DMS79 treated with DMSO at 0.1 percent for 48 hours (cell line): ENCODE measurements at places on chromosomes 13 and 19.
A peak's percentile ranks its signal among the peaks of the same experiment; 100 is the strongest.

DNA sequence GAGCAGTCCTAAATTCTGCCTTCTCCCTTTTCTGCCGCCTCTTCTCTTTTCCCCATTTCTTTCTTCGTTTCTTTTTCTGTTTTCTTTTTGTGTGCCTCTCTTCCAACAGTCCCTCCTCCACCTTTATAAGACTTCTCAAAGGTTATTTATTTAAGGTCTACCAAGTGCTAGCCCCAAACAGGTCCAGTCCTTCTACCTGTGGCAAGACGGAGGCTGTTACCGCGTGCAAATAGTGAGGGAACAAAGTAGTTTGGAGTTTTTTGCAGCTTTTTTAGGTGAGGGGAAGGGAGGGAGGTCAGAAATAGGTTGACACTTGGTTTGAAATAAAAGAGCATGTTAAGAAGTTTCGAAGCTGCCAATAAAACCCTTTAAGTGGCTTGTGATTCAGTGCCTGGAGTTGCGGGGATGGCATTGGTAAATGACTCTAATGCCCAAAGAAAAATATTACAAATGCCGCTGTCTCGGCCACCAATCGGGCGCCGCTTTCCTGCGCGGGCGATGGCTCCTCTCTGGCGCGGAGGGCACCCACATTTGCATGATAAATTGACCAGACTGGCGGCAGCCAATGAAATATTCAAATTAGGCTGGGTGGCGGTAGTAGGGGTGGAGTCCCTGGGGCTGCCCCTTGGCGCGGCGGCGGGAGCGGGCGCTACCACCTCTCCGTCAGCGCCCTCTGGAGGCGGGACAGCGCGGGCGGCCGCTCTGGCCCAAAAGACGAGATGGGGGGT lies 7.5 kb upstream of the TSHZ3 start:
- DNase-seq, result no peak

DNA sequence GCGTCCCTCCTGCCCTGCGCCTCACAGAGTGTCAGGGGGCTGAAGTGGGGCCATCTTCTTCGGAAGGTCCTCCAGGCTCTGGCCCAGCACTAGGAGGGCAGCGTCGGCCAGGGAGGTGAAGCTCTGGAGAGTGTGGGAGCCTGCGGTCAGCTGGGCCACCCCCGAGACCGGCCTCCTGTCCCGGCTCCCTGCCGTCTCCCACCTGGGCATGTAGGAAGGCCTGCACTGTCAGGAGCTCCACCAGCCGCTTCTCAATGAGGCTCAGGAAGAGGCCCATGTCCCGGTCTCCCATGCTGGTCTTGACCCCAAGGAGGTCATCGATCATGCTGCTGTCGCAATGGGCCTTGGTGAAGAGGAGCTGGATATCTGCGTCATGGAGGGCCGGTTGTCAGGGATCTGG lies 27.4 kb upstream of the EMP3 start:
- DNase-seq, result no peak

GRCh38 chr13:109913186-109913585 lies 126.8 kb upstream of the IRS2 start:
- no peak for DNase-seq

GRCh38 chr19:49573009-49573408 lies 7.3 kb downstream of the NOSIP start:
- DNase-seq, result no peak

- no peak for DNase-seq
Observed at GRCh38 chr19:1008268-1009040, 8.2 kb downstream of the GRIN3B start.

DNA sequence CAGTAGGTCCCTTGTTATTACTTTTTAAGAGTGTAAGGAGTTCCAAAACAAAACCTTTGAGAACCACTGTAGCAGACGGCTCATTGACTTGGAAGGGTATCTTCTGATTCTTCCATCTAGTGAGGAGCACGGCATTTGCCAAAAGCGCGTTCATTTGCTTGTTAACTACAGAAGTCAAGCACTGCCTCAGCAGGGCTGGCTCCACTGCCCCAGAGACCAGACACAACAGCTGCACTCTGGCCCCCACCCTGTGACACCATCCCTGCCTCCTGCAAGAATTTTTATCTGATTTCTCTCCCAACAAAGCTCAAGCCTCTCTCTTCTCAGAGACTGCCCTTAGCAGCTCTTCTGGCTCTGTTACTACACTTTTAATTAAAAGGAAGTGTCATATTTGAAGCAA lies 20.7 kb upstream of the XPO4 start:
- DNase-seq, result no peak

DNA sequence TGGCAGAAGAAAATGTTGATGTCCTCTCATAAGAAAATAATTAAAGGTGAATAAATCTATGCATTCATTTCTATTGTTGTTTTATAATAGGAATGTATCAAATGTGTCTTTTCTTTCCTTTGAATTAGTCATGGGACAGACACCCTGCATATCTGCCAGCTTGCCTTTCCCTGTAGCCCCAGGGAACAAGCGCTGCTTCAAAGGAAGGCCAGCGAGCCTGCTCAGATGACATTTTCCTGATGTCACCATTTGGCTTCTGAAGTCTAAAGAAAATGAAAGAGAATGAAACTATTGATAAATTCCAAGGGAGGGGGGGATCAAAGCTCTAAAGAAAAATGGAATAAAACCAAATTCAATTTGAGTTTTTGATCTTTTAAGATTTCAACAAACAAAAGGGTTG lies 574.8 kb downstream of the IRS2 start:
- no peak for DNase-seq

GRCh38 chr19:41031916-41032315 lies 40.8 kb downstream of the CYP2B6 start:
- DNase-seq, result no peak

GRCh38 chr19:57406516-57407123 lies 4.3 kb upstream of the ZNF17 start:
- DNase-seq, result peak; percentile 49

DNA sequence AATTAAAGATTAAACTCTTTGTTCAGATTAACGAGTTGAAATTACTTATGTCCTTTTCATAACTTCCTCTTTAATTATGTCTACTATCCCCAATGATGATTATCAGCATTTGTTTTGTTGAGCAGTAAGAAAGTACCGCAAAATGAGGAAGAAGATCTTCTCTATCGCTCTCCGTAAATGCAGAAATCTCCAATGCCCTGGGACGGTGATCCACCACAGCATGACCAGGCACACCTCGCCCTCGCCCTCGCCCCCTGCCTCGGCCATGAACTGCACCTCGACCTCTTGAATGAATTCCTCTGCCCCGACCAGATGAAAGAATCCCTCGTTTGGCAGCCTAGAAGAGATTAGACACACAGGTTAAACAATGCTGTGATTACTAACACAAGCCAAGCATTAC lies 69.1 kb downstream of the RBM26 start:
- DNase-seq, result no peak

DNA sequence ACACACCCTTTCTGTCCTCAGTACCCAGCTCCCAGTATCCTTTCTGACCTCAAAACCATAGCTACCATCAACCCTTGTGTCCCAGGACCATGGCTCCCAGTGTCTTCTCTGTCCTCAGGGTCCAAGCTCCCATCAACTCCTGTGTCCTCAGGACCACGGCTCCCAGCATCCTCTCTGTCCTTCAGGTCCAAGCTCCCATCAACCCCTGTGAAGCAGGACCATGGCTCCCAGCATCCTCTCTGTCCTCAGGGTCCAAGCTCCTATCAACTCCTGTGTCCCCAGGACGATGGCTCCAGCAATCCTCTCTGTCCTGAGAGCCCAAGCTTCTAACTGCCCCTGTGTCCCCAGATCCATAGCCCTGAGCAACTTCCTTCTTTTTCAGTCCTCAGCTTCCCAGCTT lies 1.7 kb upstream of the CADM4 start:
- DNase-seq, result no peak

- DNase-seq, result peak; percentile 99
Observed at GRCh38 chr13:111853721-111854120, 213.2 kb upstream of the SOX1 start.

GRCh38 chr13:46778095-46778494 lies 18.9 kb downstream of the ESD start:
- DNase-seq, result no peak

- no peak for DNase-seq
Observed at GRCh38 chr13:22229916-22230315, 559.0 kb downstream of the FGF9 start.

- no peak for DNase-seq
Observed at GRCh38 chr19:28257396-28257795, 955.6 kb downstream of the UQCRFS1 start.

DNA sequence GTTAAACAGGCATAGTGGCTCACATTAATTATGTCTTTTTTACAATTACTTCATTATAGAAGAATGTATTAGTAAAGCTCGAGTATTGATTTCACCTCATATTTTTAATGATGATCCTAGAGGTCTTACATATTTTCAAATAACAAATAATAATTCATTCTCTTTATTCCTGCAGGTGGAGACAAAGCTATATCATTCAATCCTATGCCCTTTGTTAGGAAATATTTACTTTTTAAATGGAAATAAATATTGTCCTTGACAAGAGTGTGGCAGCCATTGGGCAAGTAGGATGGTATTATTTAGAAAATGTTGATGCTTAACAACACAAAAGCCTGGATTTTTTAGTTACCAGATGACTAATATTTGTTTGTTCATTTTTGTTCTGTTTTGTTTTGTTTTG lies 127.6 kb downstream of the COG6 start:
- peak; percentile 9 for DNase-seq

- no peak for DNase-seq
Observed at GRCh38 chr19:3683405-3684053, 16.7 kb downstream of the PIP5K1C start.

DNA sequence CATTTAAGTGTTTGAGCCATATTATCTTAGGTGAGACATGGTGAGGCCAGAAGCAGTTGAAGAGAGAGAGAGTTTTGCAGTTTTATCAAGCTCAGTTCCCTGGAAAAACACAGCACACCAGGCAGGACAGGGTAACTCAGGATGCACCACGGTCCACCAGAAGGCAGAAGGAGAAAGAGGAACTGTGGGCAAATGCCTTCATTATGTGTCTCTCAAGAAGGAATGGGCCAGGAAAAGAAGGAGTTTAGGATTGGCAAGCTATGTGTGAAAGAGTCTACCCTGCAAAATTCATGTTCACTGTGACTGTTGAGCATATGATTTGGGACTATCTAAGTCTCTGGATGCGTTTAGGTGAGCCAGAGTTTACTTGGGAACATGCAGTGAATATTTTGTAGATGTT lies 934.5 kb upstream of the MIR17HG start:
- no peak for DNase-seq

DNA sequence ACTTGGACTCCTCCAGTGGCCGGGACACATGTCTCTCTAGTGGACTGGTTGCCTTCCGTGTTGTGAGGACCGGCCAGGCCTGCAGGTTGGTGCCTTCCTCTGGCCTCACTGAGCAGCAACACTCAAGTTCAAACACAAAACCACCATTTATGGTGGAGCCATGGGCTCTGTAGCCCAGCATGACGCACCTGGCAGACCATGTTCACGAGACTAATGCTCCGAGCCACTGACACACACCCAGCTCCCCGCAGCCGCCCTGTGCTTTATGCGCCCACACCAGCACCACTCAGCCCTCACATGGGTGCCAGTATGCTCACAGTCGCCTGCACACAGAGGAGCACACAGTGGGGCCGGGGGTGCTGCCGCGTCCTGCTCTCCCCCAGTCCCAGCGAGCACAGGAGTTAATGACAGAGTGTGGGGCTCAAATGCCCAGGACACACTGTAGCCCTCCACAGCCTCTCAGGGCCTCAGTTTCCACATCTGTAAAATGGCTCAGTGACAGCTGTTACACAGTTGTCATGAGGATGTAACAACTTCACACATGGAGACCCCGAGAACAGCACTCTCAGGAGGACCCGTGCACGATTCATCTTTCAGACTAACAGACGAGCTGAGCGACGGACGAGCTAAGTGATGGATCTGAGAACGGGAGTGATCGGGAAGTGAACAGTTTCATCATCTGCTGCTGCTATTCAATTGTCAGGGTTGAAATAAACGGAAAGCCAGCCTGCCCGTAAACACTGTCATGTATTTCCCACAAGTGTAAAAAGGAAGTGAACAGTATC lies 7.8 kb downstream of the GAS6 start:
- no peak for DNase-seq

- no peak for DNase-seq
Observed at GRCh38 chr13:51902776-51903175, 41.0 kb downstream of the CCDC70 start.

DNA sequence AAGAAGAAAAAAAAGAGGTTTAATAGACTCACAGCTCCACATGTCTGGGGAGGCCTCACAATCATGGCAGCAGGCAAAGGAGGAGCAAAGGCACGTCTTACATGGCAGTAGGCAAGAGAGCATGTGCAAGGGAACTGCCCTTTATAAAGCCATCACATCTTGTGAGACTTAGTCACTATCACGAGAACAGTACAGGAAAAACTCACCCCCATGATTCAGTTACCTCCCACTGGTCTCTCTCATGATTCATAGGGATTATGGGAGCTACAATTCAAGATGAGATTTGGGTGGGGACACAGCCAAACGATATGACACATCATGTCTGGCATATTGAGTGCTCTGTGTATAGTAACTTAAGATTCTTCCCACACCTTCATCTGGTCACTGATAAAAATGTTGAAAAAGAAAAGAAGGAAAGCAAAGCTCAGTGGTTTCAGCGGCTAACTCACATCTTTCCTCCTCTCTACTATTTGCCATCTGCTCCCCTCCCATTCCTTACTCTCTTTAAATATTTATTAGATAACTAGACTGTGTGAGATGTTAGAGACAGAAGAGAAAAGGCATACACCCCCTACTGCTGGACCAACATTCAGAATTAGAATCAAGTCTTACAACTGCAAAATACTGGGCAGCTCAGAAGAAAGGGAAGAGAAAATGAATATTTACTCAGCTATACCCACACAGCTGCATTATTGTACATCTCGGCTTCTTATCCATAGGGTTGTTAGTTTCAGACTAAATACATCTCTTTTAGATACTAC lies 60.1 kb upstream of the AKAP11 start:
- DNase-seq, result no peak

DNA sequence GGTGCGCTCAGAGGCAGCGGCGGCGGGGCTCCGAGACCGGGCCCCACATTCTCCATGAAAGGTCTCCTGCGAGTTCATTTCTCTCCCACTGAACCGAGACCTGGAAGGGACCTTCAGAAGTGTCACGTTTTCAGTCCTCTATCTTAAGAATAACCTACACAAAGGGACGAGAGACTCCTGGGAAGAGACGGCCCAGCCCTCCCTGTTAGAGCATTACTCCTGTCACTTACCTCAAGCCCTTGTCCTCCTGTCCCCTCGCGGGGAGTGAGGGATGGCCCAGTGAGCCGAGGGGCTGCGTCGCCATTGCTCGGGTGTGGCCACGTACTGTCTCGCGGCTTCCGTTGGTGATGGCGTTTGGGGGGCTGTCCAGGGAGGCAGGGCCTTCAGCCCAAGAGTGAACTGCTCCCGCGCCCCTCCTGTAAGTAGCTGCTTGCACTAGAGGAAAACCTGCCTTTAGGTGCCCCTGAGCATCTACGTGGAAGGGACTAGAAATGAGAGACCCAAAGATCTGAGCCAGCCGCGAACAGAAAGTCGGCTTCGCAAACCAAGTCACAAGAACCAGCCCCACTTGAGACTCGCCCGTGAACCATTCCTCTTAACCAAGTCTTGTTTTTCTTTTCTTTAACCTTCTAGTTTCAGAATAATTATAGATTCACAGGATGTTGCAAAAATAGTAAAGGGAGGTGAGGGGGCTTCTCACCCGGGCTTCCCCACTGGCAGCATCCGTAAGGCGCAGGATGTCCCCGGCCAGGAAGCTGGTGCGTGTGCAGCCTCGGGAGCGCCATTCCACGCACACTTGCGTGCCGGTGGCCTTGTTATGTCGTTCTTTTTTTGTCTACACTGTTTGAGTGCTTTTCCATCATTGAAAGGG lies 21.1 kb upstream of the NDUFS7 start:
- DNase-seq, result no peak
